ENCODE measurements at places on chromosomes 4 and X. TPM values are rescaled to one million over a fixed set of nuclear protein-coding genes. Genes with fewer than 3 reads are reported as not detected.

GRCh38 chr4:11446155-11446811 lies 17.6 kb upstream of the HS3ST1 start:
- no peak for DNase-seq

DNA sequence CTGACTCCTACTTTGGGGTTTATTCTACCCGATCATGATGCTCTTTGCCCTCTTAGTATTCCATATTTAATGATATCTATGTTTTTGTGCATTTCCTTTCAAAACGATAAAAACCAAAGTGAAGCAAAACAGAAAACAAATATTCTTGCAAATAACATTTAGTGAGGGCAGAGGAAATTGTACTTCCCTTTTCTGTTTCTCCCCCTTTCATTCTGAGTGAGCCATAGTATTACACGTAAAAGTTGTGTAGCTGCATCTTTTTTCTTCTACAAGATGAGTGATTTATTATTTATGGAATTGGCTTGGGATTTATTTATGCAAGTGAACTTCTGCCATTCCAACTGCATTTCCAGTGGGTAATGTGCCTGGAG lies 109.9 kb downstream of the AFF2 start:
- no peak for DNase-seq

DNA sequence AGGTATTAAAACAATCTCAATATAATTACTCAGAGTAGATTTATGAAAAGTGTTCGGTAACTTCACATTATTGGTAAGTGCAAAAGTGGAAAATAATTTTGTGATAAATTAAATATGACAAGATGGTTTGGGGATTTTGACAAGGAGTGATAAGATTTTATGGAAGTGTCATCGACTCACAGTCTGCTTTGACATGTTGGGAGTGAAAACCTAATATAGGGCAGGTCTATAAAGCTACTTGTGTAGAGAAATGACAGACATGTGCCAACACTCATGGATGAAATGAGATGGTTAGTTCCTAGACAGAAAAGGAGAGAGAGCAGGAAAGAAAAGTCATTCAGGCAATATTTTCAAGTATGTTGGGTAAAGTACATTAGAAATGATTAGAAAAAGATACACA lies 456.8 kb downstream of the TRAM1L1 start:
- DNase-seq, result no peak

DNA sequence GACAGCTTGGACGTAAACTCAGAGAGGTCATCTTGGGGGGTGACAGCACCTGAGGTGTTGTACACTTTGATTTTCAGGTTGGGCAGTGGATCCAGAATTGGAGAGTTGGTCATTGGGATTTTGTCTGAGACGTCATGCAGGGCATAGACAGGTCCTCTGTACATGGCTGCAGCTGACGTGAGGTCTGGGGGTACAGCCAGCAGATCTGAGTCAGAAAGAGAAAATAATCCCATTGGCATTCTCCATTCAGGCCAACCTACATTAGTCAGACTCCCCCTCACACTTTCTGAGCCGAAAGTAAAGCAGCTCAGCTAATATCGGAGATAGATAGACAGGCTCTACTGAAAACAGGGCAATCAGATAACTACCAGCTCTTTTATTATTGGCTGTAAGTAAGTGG lies 329.7 kb downstream of the UNC5C start:
- DNase-seq, result no peak

DNA sequence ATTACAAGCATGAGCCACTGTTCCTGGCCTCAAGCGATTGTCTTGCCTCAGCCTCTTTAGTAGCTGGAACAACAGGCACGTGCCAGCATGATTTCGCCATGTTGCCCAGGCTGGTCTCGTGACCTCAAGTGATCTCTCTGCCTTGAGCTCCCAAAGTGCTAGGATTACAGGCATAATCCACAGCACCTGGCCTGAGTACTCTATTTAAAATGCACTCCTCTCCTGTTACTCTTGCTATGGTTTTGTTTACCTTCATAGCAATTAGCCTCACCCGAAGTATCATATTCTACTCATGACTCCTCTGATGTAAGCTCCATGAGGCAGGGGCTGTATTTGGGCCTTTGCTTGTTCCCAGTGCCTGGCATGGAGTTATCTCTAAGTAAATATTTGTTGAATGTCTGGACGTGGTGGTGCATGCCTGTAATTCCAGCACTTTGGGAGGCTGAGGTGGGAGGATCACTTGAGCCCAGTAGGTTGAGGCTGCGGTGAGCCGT lies 92.5 kb upstream of the SLC34A2 start:
- no peak for DNase-seq

- no peak for DNase-seq
Observed at GRCh38 chrX:103630171-103630511, 1.4 kb downstream of the TCEAL1 start.

Gene ITIH6
- polyA plus RNA-seq, result 0.18 TPM

DNA sequence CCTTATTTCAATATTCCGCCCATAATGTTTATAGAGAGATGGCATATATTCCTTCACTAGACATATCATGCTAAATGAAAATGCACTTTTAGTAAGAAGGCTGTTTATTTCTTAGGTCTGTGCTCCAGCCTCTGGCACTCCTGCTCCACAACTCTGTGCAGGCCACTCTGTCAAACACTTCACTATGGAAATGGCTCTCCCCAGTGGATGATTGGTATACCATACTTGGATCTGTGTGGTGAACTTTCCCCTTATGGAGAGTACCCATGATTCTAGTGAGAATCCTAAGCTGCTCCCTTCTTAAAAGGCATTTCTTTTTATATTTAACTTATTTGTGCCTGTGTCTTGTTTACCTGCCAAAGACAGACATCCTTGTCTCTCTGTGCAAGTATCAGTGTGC lies 480.1 kb upstream of the GALNT7 start:
- DNase-seq, result no peak

DNA sequence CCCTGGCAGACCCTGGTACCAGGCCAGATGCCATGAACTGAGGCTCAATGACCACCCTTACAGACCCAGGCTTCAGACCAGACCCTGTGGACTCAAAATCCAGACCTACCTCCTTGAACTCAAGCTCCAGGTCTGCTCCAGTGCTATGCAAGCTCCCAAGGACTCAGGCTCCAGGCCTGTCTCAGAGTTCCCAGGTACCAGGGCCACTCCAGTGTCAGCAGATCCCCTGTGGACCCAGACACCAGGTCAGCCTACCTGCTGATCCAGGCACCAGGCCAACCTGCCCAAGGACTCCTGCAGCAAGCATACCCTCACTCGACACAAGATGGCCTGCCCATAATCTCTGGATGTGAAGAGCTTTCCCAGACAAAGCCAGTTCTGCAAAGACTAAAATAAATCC lies 44.7 kb upstream of the MAGED4 start:
- DNase-seq, result no peak

Gene TMPRSS11B
- polyA plus RNA-seq, result 0.08 TPM

Gene STAP1
- polyA plus RNA-seq, result 0.20 TPM

DNA sequence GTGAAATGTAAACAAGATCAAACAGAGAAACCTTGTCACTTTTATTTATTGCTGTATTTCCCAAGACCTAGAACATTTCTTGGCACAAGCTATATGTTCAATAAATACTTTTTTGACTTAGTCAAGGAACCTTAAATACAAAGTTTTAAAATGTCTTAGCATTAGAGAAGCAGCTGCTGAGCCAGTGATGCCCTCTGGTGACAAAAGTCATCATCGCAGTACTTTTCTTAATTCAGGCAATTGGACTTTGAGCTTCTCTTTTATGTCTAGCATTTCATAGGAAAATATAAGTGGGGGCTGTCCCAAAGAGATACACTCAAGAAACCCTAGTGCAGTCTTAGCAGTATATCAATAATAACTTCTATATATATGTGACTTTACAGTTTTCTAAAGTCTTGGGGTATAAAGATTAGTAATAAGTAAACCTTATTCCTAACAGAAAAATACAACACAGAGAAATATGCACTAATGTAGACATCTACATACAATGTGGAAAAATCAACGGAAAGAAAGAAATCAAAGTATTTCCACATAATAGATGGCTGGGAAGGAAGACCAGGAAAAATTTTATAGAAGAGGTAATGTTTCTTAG lies 118.4 kb downstream of the DTHD1 start:
- peak; percentile 22 for DNase-seq

DNA sequence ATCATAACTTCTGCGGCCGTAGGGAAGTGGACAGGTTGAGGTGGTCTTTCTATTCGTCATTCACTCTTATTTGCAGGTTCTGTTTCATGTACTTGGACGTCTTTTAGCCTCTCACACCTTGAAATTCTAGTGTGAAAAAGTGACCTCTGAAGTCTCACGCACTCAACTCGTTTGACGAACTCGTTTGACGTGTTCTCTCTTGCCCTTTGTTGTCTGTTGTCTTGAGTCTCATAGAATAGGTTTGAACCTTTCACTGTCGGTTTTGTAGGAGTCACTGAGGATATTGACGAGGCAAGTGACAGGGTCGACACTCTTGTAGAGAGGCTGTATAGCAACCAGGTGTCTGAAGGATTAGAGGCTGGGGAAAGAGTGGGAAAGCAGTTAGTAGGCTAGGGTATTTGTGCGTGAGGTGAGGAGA lies 1.1 kb upstream of the PGRMC2 start:
- peak; percentile 58 for DNase-seq

Gene CLCN3
- polyA plus RNA-seq, result 64.6 TPM

GRCh38 chrX:111007238-111007637 lies 88.8 kb upstream of the PAK3 start:
- no peak for DNase-seq

DNA sequence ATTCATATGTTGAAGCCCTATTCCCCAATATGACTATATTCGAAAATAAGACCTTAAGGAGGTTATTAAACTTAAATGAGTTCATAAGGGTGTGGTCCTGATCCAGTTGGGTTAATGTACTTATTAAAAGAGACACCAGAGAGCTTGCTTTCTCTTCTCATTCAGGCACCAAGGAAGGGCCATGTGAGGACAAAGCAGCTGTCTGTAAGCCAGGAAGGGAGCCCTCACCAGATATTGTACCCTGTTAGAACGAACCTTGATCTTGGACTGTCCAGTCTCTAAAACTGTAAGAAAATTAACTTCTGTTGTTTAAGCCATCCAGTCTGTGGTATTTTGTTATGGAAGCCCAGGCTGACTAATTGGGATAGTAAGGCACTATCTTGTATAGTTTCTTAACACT lies 9.1 kb upstream of the YTHDC1 start:
- DNase-seq, result no peak

GRCh38 chr4:16492872-16493271 lies 266.6 kb upstream of the TAPT1 start:
- no peak for DNase-seq

DNA sequence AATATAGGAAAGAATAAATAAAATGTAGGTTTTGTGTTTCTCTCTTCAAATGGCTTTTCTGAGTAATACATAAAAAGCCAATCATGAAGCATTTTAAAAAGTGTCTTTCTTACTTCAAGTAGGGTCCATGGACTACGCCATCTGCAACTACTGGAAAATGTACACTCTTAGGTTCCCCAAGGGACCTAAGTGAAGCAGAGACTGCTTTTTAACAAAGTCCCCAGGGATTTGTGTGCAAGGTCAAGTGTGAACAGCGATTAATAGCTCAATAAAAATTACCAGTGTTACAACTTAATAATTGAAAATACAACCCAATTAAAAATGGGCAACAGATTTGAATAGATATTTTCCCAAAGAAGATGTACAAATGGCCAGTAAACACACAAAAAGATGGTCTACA lies 84.9 kb downstream of the ARHGAP6 start:
- DNase-seq, result no peak

DNA sequence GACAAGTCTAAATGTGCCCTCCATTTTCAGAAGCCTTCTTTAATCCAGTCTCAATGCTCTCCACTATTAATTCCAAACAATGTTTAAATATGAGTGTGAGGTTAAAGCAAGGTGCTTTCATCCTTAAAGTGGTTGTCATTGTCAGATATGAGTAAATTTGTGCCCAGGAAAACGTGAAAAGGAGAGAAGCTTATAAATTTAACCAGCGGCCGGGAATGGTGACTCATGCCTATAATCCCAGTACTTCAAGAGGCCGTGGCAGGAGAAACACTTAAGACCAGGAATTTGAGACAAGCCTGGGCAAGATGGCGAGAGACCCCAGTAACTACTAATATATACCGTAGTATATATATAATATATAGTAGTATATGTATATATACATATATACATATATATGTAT lies 270.0 kb downstream of the ARHGAP24 start:
- DNase-seq, result no peak

DNA sequence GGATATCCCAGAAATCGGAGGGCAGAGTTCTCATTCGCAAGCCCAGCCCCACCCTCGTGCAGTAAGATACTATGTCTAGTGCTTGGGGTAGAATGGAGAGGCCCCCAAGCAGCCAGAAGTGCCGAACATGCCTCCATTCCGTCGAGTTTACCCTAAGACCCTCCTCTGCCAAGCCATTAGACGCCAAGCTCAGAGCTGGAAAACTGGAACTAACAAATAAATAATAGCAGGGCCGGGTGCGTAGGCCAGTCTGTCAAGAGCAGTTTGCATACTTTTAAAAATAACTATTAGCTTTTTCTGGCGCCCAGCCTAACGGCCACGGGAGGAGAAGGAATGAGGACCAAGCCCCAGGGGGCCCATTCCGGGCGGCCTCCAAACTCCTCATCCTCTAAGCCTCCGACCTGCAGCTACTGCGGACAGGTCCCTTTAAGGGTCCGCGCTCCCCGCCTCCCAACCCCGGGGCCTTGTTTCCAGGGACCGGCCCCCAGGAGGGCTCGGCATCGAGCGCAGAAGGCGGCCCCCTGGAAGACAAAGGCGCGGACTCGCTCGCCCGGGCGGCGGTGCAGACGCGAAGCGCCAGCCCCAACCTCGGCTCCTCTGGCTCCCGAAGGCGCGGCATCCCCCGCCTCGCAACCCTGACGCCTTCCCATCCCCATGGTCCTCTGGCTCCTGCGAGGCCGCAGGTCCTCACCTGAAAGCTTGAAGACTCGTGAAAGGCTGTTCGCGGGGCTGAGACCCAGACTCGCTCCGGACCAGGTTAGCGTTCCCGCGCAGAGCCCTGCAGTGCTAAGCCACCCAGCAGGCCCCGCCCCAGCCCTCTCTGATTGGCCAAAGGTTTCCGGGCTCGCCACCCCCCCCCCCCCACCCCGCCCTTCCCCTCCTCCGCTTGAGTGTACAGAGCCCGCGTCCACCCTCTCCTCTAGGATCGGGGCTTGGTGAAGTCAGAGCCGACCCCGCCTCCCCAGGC lies at the start of gene TMSB15A:
Gene TMSB15A (minus strand): TSS at position 765 of the 967 bp plus-strand sequence.
- peak; percentile 72 for DNase-seq

DNA sequence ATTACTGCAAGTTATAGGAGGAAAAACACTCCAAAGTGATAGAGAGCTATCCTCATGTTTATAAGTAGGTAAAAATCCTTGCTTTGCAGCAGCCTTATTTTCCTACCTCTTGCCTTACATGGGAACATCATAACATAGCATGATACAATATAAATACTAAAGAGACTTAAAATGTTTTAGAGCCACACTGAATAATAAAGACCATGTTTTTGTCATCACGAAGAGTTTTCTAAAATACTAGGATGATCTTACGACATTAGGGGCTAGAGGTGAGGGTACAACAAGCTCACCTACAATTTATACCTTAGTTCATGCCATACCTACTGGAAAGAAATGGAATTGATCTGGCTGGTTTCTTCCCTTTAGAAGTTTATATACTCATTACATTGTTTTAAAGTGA lies 184.8 kb downstream of the FBXW7 start:
- DNase-seq, result no peak

GRCh38 chr4:182494103-182494502 lies 250.9 kb downstream of the TENM3 start:
- no peak for DNase-seq

Gene NIPAL1
- polyA plus RNA-seq, result 11.0 TPM

GRCh38 chr4:158841540-158841939 lies 72.7 kb downstream of the FNIP2 start:
- no peak for DNase-seq

GRCh38 chr4:21768349-21769310 lies 179.9 kb downstream of the KCNIP4 start:
- DNase-seq, result peak; percentile 54

- DNase-seq, result no peak
Observed at GRCh38 chrX:46308110-46308509, 237.1 kb downstream of the ZNF674 start.

Data from left kidney (tissue), 8 donors.